ENCODE measurements at places on chromosomes 12 and 14. TPM values are rescaled to one million over a fixed set of nuclear protein-coding genes. Genes with fewer than 3 reads are reported as not detected.

- no peaks in the 10 kb centered on the region for H3K4me1 ChIP-seq
- H3K27ac ChIP-seq: no peak overlapping the region
- peaks cover 8% of the 10 kb centered on the region for H3K36me3 ChIP-seq
- DNase-seq: no peak
- H3K4me3 ChIP-seq: no peak overlapping the region
- H3K27me3 ChIP-seq: no peaks in the 10 kb centered on the region
Observed at GRCh38 chr14:105213361-105213760, 32.2 kb upstream of the NUDT14 start.

- no peaks in the 10 kb centered on the region for H3K36me3 ChIP-seq
- no peaks in the 10 kb centered on the region for H3K27me3 ChIP-seq
- DNase-seq: peak; percentile 100
- peak overlapping the region; percentile 86 for H3K27ac ChIP-seq
- H3K4me1 ChIP-seq: peaks cover 28% of the 10 kb centered on the region
Observed at GRCh38 chr14:35336494-35337268, 44.5 kb downstream of the PSMA6 start.

DNA sequence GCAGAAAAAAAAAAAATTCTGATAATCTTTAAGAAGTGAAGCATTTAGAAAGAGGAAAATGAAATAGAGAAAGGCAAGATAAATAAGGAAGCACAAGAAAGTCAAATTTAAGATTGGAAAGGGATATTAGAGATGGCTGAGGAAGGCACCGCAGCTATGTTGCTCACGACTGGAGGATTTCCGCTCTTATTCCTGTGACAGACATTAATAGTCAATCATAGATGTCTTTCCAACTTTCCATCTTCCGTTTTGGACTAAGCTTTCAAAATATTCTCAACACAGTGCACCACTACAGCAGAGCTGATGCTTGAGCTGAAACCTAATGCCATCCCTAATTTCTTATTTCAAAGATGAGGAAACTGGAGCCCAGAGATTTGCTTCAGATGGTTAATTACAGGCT lies 290.6 kb downstream of the FOXN3 start:
- H3K36me3 ChIP-seq: no peaks in the 10 kb centered on the region
- H3K4me3 ChIP-seq: no peak overlapping the region
- no peak for DNase-seq
- H3K27me3 ChIP-seq: peaks cover 3% of the 10 kb centered on the region

The MYH6 gene
- not detected for polyA plus RNA-seq

Data from fibroblast of lung (primary cell).